ENCODE measurements at places on chromosomes 6 and 20.

DNA sequence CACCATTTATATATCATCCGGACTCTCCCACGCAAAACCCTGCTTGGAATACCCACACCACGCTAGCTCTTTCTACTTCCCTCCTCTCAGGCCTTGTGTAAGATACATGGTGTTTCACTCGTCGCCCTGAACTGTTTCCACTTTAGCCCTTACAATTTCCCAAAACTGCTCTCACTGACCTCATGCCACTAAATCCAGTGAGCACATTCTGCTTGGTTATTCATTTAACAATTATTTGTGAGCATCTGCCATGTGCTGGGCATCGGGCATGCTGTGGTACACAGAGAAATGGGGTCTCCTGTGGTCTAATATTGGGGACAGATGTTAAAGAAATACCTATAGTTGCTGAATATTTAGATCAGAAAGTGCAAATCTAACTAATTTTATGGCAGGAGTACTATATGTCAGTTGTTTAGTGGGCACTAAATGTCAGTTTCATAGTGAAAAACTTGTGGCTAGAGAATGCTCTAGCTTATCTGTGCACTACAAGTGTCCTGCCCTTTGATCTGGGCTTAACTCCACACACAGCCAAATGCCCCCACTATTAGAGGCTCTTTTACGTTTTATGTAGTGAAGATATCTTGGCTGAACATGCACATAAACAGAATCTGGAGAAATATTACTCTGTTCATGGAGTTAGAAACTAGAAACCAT lies 41.0 kb downstream of the PLEKHG1 start:
- DNase-seq: no peak

DNA sequence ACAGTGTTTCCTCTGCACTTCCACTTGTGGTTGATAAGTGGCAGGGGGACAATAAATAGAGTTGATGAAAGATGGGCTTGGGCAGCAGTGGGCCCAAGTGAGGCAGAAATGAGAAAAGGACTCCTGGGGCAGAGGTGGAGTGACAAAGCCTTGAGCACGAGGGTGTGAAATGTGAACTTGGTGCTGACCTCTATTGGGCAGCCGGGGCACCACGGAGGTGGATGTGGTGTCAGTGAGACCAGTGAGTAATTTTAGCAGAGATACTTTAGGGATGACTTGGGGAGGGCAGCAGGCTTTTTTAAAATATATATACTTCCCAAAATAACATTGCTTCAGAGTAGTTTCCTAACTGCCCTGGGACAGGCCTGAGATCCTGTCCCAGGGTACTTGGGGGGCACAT lies 30.6 kb upstream of the MYLK2 start:
- DNase-seq: peak; percentile 28

- DNase-seq: no peak
Measured at GRCh38 chr20:49267327-49267726, 10.5 kb downstream of the ZNFX1 start.

DNA sequence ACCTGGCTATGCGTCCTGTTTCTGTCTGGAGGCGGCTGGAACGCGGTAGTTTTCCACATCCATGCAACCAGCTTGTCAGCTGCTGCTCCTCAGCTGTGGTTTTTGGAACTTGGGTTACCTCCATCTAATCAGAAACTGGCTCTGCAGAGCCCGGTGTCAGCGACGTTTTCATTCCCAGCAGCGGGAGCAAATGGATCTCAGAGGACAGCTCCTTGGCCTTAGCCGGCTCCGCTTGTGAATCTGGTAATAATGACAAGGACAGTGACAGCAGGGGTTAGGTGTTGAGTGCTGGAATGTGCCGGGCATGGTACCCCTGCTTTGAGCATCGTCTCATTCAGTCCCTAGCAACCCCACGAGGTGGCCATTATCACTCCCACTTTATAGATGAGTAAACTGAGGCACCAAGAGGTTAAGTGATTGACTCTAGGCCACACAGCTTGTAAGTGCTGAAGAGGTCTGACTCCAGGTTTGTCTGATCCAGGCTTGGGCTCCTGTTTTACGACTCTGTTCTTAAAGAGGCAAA lies 1.3 kb downstream of the SLCO4A1 start:
- no peak for DNase-seq

DNA sequence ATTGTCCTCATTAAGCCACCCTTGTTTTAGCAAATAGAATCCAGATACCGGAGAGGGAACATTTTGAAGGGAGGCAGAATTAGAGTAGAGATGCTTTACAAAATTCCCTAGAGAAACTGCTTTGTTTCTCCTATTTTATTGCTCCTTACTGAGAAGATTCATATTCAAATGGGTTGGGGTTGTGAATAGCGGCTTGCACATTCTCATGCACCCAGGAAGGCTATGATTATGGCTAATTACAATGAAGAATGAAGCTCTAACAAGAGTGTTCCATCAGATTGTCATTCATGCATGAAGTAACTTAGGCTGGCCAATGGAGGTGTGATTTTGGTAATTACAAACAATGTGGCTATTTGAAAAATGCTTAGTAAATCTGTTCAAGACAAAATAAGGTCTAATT lies 129.6 kb downstream of the PACRG start:
- DNase-seq: no peak

DNA sequence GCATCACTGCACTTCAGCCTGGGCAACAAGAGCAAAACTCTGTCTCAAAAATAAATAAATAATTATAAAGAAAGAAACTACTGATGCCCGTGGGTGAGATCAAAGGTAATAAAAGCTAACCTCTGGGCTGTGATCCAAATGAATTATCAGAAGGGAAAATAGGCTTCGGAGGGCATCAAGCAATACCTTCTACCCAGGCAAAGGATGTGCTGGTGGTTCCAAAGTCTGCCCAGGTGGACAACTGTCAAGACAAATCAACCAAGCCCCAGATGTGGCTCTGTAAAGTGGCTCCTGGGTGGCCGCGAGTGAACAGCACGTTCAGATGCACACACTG lies 95.6 kb downstream of the SCML4 start:
- DNase-seq: no peak

- DNase-seq: peak; percentile 87
Measured at GRCh38 chr6:72616406-72617015, 5.4 kb upstream of the KCNQ5 start.

GRCh38 chr20:57027777-57028176 lies 238.7 kb downstream of the BMP7 start:
- no peak for DNase-seq

- DNase-seq: no peak
Measured at GRCh38 chr6:89356642-89357170, 4.2 kb upstream of the UBE2J1 start.

DNA sequence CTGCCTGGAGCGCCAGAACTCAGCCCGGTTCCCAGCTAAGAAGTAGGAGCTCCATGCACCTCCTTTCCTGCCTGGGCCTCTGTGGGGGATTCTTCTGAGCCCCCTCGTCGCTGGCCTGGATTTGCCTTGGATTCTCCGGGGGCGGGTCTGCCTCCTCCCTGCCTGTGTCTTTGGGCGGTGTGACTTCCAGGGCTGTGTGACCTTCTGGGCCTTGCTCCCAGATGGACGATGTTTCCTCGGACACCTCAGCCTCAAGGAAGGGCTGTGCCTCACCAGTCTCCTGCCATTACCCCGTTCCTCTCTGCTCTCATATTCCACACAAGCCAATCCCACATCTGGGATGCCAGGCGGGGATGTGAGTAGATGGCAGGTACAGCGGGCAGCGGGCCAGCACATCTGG lies 76.8 kb downstream of the ERMARD start:
- no peak for DNase-seq

- DNase-seq: no peak
Measured at GRCh38 chr20:10978713-10979112, 304.9 kb upstream of the JAG1 start.

- DNase-seq: peak; percentile 31
Measured at GRCh38 chr6:22582417-22583205, 13.2 kb downstream of the HDGFL1 start.

DNA sequence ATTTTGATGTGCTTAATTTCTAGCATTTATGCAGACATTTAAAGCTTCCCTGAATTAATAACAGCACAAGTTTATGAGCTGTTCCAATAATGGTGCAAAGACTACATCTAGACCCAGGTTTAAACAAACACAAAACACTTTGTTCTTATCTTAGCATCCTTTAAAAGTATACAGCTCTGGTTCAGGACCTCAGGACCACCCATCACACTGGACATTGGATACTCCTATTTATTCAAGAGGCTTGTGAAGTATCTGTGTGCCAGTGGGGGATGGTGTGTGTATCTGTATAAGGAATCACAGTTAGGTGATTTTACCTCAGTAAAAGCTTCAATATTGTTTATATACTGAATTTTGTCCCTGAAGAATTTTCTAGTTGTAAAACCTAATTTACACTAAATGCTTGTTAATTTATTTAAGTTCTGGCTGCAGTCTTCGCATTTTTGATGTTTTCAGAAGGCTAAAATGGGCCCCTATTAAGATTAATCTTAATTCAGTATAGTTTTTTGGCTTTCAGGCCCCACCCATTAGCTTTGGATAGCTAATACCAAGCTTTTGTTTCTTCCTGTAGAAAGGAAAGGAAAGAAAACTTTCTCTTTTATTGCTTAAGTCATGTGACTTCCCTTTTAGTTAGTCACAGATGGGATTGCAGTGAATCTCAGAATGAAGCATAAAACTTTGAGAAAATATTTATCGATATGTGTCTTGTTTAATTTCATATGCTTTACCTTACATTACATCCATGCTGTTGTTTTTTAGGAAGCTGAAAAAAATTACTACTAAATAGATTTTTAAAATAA lies 13.1 kb downstream of the LIN28B start:
- DNase-seq: no peak

- DNase-seq: no peak
Measured at GRCh38 chr6:14147891-14148290, 30.3 kb downstream of the CD83 start.

DNA sequence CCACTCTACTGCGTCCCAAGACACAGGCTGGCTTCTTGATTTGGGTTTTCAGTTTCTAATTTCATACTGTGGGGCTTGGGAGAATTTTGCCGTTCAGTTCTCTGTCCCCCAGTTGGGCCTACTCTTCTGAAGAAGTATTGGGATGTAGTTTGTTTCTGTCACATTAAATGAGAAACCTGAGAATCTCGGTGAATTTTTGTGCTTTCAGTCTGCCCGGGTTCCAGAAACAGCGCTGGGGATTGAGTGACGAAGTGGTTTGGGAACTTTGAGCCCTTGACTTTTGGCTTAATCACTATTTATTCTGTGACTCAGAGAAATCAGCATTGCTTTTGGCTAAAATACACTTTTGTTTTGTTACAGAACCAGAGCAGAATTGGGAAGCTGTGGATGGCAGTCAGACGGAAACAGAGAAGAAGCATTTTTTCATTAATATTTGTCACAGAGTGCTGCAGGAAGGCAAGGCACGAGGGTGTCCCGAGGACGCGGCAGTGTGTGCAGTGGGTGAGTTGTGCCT lies 74.0 kb downstream of the IGF2R start:
- DNase-seq: peak; percentile 78

DNA sequence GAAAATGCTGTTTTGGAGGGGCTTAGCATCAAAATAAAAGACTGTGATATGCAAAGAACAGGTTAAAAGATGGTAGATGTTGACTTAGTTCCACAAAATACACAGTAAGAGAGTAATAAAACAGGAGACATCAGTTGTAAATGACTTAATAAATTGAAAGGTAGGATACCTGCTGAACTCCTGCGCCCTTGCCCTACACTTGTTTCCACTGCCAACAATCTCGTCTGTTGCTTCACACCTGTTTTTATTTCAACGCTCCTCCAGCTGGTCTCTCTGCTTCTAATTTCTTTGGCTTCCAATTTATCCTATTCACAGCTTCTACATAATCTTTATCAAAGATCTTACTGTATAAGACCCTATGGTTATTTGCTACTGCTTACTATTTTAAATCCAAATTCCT lies 115.9 kb upstream of the BEND3 start:
- DNase-seq: no peak

DNA sequence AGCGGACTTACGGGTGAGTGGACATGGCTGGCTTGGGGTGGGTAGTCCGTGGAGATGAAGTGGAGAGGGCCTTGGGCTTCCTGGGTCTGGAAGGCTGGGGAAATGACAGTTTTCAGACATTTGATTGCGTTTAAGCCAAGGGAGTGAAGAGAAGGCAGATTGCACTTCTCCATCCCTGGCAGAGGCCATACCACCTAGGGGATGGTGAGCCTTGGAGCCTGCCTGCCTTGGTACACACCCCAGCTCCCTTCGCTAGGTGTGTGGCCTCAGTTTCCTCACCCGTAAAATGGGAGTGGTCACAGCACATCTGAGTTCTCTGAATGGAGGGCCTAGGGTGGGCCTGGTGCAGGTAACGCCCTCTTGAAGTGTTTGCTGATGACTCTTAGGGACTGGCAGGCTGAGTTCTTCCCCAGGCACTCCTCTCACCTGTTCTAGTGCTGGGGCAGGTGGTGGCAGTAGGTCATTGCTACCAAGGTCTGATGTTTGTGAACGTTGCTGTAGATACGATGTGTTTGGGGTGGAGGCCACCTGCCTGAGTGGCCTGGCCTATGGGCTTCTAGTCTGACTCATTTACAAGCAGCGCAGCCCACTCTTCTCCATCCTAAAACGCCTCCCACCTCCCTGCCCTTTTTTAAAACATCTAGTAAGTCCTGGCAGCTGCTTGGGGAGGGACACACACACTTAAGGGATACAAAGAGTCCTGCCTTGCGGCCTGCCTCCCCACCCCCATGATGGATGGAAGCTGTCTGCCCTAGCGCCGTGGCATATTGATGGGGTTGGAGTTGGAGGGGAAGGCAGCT lies 2.3 kb downstream of the RBM38 start:
- no peak for DNase-seq

DNA sequence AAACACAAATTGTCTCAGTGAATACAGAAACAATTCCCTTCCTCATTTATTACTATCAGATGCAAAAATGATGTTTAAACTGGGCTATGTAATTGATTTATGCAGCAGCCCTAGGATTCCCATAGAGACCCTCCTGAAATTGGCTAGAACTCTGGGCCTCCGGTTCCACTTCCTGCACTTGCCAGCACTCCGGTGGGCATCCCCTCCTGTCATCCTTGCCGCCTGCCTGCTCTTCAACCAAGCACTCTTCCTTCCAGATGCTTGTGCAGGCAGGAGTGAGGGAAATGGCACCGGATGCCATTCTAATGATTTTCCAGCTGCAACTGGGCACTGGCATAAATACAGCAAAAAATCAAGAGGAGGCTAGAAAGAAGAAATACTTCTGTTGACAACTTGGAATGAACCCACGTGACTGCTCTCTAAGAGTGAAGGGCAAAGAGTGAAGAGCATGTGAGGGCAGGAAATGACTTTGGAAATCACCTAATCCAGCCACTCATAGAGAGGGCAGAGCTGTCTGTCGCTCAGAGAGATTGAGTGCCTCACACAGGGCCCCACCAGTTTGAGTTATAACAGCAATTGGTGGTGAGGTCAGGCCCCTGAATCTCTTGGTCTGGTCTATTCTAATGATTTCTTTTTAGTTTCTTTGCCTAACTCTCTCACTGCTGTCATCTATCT lies 3.7 kb upstream of the NEDD9 start:
- no peak for DNase-seq

DNA sequence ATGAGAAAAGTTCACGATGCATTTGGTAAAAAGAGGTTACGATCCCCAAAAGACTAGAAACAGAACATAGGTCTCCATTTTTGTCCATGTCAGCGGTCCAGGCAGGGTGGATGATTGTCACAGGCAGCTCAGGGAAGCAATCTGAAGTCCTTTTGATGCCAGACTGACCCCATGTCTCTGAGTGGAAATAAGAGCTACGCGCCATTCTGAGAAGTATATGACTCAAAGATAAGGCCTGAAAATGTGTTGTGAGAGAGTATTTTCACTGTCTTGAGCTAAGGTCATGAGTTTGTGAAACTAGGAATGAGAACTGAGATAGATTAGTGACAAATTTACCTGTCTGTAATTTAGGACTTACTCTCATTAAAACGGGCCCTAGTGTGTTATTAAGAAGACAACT lies 69.5 kb downstream of the LYRM4 start:
- DNase-seq: no peak
